ENCODE measurements at places on chromosomes 7 and 10. TPM values are rescaled to one million over a fixed set of nuclear protein-coding genes. Genes with fewer than 3 reads are reported as not detected.

GRCh38 chr10:24680647-24681524 is 42.8 kb downstream of the ARHGAP21 start:
- no peak overlapping the region for H3K27ac ChIP-seq
- no peaks in the 10 kb centered on the region for H3K27me3 ChIP-seq
- no peaks in the 10 kb centered on the region for H3K36me3 ChIP-seq
- no peak overlapping the region for H3K4me3 ChIP-seq
- no peak for DNase-seq

GRCh38 chr10:46240684-46241565 is 45.9 kb upstream of the ANTXRL start:
- H3K27ac ChIP-seq: no peak overlapping the region
- no peaks in the 10 kb centered on the region for H3K36me3 ChIP-seq
- DNase-seq: peak; percentile 34
- no peak overlapping the region for H3K4me3 ChIP-seq
- H3K4me1 ChIP-seq: no peaks in the 10 kb centered on the region
- H3K27me3 ChIP-seq: peaks cover 4% of the 10 kb centered on the region

DNA sequence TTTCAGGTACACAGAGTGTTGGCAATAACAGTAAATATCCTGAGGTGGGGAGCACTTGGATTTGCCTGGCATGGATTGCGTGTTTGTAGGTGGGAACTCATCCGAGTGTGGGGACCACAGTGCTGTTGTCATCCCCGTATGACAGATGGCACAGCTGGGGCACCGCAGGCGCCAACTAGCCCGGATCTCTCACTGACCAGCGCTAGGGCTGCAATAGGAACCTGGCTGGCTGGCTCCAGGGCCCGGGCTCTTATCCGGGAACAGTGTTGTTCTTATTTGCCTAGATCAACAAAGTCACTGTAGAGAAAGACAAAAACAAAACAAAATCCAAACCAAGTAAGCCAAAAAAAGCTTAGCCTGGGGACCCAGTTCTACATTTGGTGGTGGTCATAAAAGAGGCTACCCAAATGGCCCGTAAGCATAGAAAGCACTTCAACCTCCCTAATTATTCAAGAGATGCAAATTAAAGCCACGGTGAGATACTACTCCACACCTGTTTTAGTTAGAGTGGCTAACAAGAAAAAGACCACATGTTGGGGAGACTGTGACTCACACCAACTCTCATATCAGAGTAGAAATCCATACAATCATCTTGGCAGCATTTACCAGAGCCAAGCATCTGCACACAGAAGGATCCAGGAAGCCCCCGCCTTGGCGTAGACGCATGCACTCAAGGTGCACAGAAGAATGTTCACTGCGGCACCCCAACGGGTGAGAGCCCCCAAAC is 27.2 kb upstream of the PFKFB3 start:
- H3K36me3 ChIP-seq: no peaks in the 10 kb centered on the region
- H3K4me1 ChIP-seq: peaks cover 71% of the 10 kb centered on the region
- H3K4me3 ChIP-seq: no peak overlapping the region
- H3K27me3 ChIP-seq: no peaks in the 10 kb centered on the region
- DNase-seq: no peak
- H3K27ac ChIP-seq: peak overlapping the region; percentile 10

DNA sequence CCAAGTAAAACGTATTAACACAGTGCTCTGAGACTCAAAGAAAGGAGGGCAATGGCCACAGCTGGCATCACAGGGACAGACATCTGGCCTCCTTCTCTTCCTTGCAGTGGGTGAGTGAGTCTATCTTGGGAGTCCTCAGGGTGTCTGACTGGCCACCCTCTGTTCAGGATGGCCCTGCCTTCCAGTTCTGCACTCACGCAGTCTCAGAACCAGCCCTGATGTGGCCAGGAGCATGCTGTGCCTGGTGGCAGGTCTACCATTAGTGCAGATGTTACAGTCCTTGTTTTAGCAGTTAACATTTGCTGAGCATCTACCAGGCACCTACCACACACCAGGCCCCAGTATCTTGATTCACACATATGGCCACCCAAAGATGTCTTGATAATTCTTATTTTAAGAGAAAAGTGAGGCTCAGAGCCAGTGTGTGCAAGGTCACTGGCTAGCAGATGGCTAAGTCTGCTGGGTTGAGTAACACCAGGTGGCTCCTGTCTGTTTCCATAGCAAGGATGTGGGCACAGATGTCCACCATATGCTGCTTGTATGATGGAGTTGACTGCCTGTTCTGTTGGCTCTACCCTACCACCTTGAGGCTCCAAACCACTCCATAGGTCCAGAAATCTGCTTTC is 23.2 kb upstream of the ARHGAP22 start:
- no peak overlapping the region for H3K4me3 ChIP-seq
- no peaks in the 10 kb centered on the region for H3K4me1 ChIP-seq
- H3K36me3 ChIP-seq: no peaks in the 10 kb centered on the region
- H3K27ac ChIP-seq: no peak overlapping the region

The HOGA1 gene
- 1.5 TPM for total RNA-seq

DNA sequence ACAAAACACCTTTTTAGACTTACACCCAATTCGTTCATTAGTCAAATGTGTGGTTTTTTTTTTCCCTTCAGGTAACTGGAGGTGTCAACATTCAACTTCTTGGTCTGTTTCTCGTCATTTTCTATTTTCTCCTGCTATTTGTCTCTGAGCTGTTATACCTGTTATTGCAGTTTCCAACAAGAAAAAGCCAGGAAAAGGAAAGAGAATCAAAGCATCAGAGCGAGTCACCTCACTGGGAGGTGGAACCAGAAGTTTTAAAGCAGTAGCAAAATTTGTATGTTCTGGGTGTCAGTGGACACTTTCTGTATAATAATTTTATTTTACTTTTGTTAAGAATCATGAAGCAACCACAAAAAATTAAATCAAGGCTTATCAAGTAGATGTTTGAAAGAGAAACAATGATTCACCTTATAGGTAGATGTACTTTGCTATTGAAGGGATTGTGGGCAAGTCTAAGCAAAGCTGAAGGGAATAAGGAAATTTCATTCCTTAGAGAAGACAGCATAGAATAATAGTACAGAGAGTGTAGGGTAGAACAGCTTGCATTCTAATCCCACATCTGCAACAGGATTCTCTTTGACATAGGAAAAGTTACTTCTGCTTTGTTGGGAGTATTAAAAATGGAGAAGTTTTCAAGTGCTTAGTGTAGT is 675.8 kb downstream of the PCDH15 start:
- no peaks in the 10 kb centered on the region for H3K4me1 ChIP-seq
- H3K4me3 ChIP-seq: no peak overlapping the region
- H3K27ac ChIP-seq: no peak overlapping the region
- H3K36me3 ChIP-seq: no peaks in the 10 kb centered on the region
- no peak for DNase-seq

The SPDYE9 gene
- not detected for total RNA-seq

GRCh38 chr7:51316666-51317581 is at the start of gene COBL:
TSS of gene COBL (minus strand) at chr7:51316809. CDS start at chr7:51316633, 176 bp downstream.
- peak within 1 kb of the TSS; percentile 69 for H3K4me3 ChIP-seq
- peaks cover 16% of the 10 kb centered on the region for H3K27me3 ChIP-seq
- H3K27ac ChIP-seq: peak within 1 kb of the TSS; percentile 86
- H3K36me3 ChIP-seq: no peaks in the 10 kb centered on the region
- peaks cover 50% of the 10 kb centered on the region for H3K4me1 ChIP-seq

The CYP3A5 gene
- total RNA-seq: 1.3 TPM

DNA sequence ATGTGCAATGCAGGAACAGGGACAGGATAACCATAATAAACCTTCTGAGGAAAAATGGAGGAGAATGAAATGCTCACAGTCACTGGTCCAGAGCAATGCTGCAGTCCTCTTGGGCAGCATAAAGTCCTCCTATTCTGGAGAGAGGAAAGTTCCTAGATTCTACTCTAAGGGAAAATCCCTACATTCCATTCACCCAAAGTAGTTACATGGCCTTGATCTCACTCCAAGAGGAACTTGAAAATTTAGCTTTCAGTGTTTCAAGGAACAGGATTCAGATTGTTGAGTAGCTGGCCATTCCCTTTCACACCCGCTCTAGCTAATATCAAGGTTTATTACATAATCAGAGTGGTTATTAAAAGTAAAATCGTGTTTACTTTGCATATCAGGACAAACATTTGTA is 168.3 kb downstream of the CHRM2 start:
- H3K27me3 ChIP-seq: no peaks in the 10 kb centered on the region
- no peaks in the 10 kb centered on the region for H3K4me1 ChIP-seq
- no peaks in the 10 kb centered on the region for H3K36me3 ChIP-seq
- no peak overlapping the region for H3K27ac ChIP-seq
- H3K4me3 ChIP-seq: no peak overlapping the region

- no peaks in the 10 kb centered on the region for H3K27me3 ChIP-seq
- no peak overlapping the region for H3K4me3 ChIP-seq
- peaks cover 7% of the 10 kb centered on the region for H3K4me1 ChIP-seq
- no peak overlapping the region for H3K27ac ChIP-seq
- H3K36me3 ChIP-seq: peaks cover 40% of the 10 kb centered on the region
- DNase-seq: no peak
Measured at GRCh38 chr10:26703974-26704373, 6.5 kb downstream of the PDSS1 start.

- no peak overlapping the region for H3K27ac ChIP-seq
- H3K4me1 ChIP-seq: peaks cover 24% of the 10 kb centered on the region
- H3K36me3 ChIP-seq: no peaks in the 10 kb centered on the region
- no peak for DNase-seq
- no peaks in the 10 kb centered on the region for H3K27me3 ChIP-seq
Measured at GRCh38 chr7:37028909-37029440, 304.7 kb upstream of the AOAH start.

DNA sequence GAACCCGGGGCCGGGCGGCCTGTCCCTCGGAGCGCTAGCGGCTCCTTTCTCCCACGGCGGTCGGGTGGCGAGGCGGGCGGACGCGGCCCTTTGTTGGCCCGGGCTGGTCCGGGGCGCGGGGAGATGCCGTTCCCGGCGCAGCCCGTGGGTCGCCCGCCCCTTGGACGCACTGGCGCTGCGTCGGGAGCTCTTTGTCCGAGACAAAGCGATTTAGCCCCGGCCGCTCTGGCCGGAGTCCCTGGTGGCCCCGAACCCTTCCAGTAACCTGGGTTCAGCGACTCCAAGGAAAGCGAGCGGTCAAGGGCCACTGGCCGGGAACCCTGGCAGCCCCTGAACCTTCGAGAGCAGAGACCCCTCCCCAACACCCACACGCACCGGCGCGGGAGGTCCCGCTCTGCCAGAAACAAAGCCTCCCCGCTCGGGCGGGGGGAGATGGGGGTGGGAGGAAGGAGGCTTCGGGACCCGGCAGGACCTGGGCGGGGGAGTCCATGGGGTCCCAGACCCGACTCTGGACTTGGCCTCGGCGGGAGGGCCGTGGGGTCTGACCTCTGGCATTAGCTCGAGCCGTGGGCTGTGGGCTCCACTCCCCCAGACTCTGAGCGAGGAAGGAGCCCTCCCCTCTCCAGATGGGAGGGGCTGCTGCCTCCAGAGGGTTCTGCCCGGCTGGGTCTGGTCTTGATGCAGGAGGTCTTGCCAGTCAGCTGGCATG is 836 bp downstream of the DPYSL4 start:
- H3K27me3 ChIP-seq: peaks cover 31% of the 10 kb centered on the region
- peaks cover 26% of the 10 kb centered on the region for H3K4me1 ChIP-seq
- H3K27ac ChIP-seq: no peak overlapping the region
- H3K4me3 ChIP-seq: peak overlapping the region; percentile 48
- no peaks in the 10 kb centered on the region for H3K36me3 ChIP-seq

The CCDC172 gene
- not detected for total RNA-seq

- DNase-seq: no peak
- H3K27me3 ChIP-seq: no peaks in the 10 kb centered on the region
- H3K4me1 ChIP-seq: peaks cover 93% of the 10 kb centered on the region
- H3K4me3 ChIP-seq: no peak overlapping the region
- peak overlapping the region; percentile 54 for H3K27ac ChIP-seq
- no peaks in the 10 kb centered on the region for H3K36me3 ChIP-seq
Measured at GRCh38 chr7:30760514-30761213, 8.7 kb downstream of the INMT start.

The UTF1 gene
- total RNA-seq: not detected

The MYH16 gene
- total RNA-seq: not detected

- no peak overlapping the region for H3K27ac ChIP-seq
- H3K27me3 ChIP-seq: no peaks in the 10 kb centered on the region
- H3K4me3 ChIP-seq: no peak overlapping the region
- no peak for DNase-seq
Measured at GRCh38 chr7:49817279-49817678, 43.8 kb downstream of the VWC2 start.

DNA sequence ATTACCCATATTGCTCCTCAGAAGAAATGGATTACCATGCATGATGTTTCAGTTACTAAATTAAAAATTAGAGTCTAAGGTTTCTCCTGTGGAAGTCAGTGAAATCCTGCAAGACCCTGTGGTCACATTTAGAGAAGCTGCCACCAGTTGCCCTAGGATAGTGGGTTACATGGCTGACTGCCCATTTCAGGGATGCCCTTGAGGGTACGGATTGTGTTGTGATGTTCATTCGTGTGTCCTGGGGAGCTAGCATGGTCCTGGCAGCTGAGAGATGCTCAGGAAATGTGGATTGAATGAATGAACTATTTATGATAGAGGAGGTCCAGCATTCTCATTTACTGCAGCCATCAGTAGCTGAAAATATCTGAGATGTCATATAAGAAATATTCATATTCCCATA is 55.1 kb downstream of the TMEM178B start:
- no peak for DNase-seq
- no peaks in the 10 kb centered on the region for H3K36me3 ChIP-seq
- no peaks in the 10 kb centered on the region for H3K27me3 ChIP-seq
- H3K27ac ChIP-seq: no peak overlapping the region
- H3K4me1 ChIP-seq: no peaks in the 10 kb centered on the region

The FFAR4 gene
- not detected for total RNA-seq

DNA sequence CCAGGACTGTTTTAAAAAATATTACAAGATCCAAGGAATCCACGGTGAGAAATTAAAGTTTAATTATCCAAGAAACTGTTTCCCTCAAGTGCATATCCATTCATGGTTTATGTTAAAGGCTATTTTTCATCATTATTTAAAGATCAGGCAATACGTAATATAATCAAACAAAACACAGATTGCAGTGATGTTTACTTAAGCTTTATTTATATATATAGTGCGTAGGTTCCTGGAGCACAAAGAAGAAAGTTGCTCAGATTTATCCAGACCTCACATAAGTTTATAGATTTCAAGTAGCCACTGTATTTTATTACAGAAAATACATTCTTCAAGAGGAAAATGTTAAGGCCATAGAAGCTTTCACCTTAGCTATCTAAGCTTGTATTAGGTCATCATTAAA is 210.0 kb upstream of the KLF14 start:
- peak overlapping the region; percentile 46 for H3K4me3 ChIP-seq
- H3K27me3 ChIP-seq: no peaks in the 10 kb centered on the region
- H3K4me1 ChIP-seq: peaks cover 86% of the 10 kb centered on the region
- no peak for DNase-seq
- no peaks in the 10 kb centered on the region for H3K36me3 ChIP-seq

DNA sequence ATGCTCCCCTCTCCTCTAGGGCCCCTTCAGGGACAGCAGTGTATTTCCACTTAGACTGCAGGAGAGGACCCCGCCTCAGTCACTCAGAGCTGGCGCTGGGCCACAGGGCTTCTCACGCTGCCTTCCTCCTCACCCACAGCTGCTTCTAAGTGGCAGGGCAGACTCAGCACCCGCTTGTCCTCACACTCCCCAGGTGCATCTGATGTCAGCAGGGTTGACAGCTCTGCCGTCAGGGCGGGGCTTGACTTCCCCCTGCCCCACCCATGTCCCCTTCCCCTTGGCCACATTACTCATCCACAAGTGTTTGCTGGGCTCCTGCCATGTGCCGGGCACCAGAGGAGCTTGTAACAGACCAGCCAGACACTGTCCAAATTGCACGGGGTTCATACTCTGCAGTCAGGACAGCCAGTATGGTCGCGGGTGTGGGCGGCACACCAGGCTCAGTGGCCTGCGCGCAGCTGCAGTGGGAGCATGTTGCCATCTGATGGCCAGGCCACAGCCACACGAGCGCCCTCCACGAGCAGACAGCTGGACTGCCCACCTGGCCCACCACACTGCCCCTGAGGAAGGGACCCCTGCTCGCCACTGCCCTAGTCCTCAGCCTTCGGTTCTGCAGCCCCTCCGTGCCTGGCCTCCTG is 29.3 kb upstream of the TTYH3 start:
- H3K27ac ChIP-seq: no peak overlapping the region
- H3K4me3 ChIP-seq: no peak overlapping the region
- H3K4me1 ChIP-seq: peaks cover 12% of the 10 kb centered on the region
- no peaks in the 10 kb centered on the region for H3K27me3 ChIP-seq
